GF-D8 (cell line): ENCODE measurements at places on chromosomes 1 and 21.

DNA sequence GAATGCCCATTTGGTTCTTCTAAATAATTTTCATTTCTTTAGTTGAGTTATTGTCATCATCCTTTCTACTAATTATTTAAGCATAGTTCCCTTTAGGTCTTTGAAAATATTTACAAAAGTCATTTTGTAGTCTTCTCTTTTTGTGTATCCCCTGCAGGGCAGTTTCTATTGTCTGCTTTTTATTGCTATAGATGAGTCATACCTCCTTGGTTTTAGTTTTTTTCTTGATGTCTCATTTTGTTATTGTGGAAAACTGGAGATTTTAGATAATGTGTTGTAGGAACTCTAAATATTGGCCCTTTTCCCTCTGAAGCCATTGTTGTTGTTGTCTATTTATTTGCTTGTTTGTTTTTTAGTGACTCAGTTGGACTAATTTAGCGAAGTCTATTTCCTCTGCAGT lies 387.9 kb downstream of the NUF2 start:
- no peak for DNase-seq

- no peak for DNase-seq
Observed at GRCh38 chr1:39733161-39733560, 5.5 kb upstream of the PPIE start.

DNA sequence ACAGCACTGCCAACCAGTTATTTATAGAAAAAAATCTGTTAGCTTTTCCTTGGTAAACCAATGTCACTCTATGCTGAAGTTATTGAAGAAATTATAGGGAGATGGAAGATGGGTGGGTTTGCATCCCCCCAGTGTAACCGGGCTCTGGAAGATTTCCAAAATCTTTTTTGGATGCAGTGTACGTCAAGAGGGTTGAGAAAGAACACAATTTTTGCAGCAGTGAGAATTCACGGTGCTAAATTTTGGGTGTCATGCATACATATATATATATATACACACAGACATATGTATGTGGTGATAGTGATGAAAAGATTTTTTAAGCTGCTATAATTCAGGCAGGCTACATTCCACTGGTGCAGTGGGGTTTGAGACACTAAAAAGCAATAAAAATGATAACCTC lies 91.4 kb upstream of the MAGI3 start:
- no peak for DNase-seq

DNA sequence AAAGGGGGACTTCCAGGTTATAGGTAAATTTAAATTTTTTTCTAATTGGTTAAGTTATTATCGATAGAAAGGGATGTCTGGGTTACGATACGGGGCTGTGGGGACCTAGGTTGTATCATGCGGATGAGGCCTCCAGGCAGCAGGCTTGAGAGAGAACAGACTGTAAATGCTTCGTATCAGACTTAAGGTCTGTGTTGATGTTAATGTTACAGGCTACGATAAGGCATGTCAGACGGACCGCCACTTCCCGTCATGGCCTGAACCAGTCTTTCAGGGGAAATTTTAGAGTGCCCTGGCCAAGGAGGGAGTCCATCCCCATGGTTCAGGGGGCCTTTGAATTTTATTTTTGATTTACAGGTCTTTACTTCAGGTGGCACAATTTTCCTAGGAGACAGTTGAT lies 16.7 kb downstream of the ABCG1 start:
- DNase-seq, result no peak

DNA sequence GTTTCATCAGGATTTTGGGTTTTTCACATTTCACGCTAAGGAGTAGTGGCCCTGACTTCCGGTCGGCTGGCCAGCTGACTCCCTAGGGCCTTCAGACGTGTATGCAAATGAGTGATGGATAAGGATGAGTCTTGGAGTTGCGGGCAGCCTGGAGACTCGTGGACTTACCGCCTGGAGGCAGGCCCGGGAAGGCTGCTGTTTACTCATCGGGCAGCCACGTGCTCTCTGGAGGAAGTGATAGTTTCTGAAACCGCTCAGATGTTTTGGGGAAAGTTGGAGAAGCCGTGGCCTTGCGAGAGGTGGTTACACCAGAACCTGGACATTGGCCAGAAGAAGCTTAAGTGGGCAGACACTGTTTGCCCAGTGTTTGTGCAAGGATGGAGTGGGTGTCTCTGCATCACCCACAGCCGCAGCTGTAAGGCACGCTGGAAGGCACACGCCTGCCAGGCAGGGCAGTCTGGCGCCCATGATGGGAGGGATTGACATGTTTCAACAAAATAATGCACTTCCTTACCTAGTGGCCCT lies 23.1 kb upstream of the TNFRSF1B start:
- DNase-seq, result peak; percentile 94

- DNase-seq, result no peak
Observed at GRCh38 chr1:64631346-64632034, 113.4 kb upstream of the RAVER2 start.

GRCh38 chr1:88239205-88239604 lies 444.9 kb upstream of the PKN2 start:
- no peak for DNase-seq

- DNase-seq, result no peak
Observed at GRCh38 chr1:3817821-3818597, 21.7 kb upstream of the LRRC47 start.

DNA sequence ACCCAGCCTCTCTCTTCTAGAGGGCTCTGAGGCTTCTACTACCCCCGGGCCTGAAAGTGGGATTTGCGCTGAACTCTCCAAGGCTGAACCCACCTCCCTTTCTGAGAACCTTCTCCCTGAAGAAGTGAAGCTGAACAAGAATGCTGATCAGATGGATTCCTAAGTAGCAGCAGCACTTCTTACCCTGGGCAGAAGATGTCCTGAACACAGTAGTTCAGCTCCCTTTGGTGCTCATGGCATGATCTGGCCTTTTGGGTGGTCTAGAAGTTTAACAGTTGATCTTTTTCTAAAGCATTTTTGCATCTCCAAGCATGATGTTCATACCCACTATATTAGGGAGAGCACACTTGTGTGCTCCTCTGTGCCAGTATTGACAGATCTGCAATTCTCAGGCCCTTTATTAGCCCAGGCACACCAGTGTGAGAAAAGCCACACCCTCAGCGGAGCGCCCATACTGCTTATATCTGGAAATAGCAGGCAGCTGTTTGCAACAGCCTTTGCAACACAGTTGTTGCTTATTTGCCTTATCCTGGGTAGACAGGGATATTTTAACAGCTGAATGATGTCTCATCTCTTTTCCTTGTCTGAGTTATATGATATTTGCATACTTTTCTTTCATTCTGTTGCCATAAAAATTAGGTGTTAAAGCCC lies 34.2 kb downstream of the CNN3 start:
- DNase-seq, result no peak

DNA sequence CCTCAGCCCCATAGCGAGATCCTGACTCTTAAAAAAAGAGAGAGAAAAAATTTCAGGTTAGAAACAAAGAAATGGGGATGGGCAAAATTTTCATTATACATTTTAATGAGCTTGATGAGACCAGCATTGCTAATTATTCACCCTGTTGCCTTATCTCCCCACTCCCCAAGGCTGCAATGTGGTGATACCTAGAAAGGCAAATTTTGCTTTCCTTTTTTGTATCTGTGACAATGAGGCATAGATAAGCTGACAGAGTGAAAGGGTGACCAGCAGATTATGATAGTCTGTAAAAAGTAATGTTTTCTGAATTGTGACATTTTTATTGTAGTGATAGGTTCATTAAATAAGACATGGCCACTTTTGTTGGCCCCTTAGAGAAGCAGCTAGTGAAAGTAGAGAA lies 12.9 kb downstream of the SRRM1 start:
- DNase-seq, result no peak

- no peak for DNase-seq
Observed at GRCh38 chr1:156760092-156760795, 7.1 kb upstream of the PRCC start.

- no peak for DNase-seq
Observed at GRCh38 chr1:171421413-171422020, 63.8 kb upstream of the PRRC2C start.

GRCh38 chr1:155104605-155105534 lies 22.8 kb upstream of the EFNA1 start:
- DNase-seq, result no peak

DNA sequence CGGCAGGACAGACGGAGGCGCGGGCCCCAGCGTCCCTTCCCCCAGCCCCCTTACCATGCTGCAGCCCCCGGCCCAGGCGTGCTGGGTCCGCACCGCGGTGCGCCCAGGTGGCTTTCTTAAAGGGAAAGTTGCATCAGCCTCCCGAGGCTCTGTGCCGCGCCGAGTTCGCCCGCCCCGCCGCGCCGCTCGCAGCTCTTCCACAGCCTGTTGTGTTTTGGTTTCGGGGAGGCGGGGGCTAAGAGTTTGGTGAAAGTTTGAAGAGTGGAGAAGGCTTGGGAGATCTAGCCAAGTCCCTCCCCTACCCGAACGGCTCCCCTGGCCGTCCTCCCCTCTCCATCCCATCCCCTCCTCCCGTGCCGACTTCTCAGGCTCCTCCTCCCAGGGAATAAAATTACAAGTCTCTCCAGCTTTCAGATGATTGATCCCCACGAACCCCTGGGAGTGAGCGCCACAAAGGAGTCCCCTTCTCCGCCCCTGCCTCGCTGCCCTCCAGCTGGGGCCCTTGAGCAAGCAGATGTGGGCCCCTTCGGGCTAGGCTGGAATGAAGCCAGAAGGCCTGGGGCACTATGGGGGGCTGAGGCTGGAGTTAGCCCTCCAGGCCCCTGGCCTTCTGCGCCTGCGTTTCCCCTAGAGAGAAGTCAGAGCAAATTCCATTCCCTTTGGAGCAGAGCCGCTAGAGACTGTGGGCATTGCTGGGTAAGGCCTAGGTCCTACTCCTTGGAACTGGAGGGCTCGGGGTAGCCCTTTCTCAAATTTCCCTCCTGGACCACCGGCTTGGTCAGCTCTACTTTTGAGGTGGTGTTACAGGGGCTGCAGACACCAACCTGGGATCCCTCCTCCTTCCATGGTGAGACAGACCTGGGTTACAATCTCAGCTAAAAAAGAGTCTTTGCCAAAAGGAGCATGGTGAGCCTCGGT lies at the start of gene SLC6A9:
TSS of gene SLC6A9 (minus strand) at position 211 of the 918 bp plus-strand sequence. CDS start 7,185 bp downstream, outside the sequence.
- DNase-seq, result no peak

GRCh38 chr21:33401630-33401992 lies 1.6 kb upstream of the IFNGR2 start:
- peak; percentile 78 for DNase-seq

DNA sequence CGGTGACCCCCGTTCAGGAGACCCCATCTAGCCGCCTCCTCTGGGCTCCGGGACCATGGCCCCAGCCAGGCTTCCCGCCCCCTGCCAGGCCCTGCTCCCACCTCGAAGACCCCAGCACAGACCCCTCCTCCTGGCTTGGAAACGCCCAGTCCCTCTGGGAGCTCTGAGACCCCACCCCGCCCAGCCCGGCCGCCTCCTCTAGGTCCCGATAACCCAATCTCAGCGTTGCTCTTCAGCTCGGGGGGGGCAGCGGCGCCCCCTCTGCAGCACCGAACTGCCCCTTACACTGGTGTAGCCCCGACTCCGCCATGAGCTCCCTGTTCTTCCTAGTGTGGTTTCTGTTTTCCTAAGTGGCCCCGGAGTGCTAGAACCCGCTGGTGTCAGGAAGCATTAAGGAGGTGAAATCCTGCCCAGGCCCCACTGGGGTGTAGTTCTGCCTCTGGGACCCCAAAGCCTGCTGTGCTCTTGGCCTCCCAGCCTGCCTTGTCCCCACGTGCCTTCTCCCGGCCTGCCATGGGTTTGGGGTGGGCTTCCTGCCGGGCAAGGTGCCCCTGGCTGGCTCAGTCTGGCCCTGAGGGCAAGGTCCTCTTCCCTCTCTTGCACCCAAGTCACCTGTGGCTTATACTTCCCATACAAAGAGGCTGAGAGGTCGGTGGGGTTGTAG lies 10.7 kb upstream of the MMEL1 start:
- DNase-seq, result no peak

- DNase-seq, result no peak
Observed at GRCh38 chr1:155183775-155184221, 10.1 kb downstream of the TRIM46 start.

GRCh38 chr1:60055336-60055735 lies 18.2 kb downstream of the C1orf87 start:
- no peak for DNase-seq

DNA sequence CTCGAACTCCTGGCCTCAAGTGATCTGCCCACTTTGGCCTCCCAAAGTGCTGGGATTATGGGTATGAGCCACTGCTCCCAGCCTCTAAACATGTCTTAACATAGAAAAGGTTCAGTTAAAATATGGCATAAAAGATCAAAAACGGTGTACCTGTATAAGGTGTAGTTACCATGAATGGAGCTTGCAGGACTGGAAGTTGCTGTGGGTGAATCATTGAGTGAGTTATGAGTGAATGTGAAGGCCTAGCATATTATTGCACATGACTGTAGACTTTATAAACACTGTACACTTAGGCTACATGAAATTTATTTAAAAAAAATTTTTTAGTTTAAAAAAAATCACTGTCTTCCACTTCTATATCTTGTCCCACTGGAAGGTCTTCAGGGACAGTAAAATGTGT lies 15.7 kb downstream of the ABCD3 start:
- DNase-seq, result no peak

- DNase-seq, result no peak
Observed at GRCh38 chr1:149978547-149979023, 31.9 kb downstream of the OTUD7B start.

DNA sequence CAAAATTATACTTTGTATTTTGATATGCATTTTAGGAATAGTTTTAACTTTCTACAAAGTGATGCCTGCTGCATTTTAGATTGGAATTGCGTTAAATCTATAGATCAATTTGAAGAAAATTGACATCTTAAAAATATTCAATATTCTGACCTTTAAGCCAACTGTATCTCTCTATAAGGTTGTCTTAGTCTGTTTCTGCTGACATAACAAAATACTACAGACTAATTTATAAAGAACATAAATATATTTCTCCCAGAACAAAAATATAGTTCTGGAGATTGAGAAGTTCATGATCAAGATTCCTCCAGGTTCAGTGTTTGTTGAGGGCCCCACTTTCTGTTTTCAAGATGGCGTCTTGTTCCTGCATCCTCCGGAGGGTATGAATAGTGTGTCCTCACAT lies 73.6 kb upstream of the NEGR1 start:
- DNase-seq, result no peak

GRCh38 chr1:16131636-16132324 lies 24.1 kb downstream of the EPHA2 start:
- DNase-seq, result no peak

- no peak for DNase-seq
Observed at GRCh38 chr1:163205513-163205912, 2.8 kb upstream of the RGS5 start.

- peak; percentile 47 for DNase-seq
Observed at GRCh38 chr1:109624201-109625010, 4.8 kb downstream of the AMPD2 start.

DNA sequence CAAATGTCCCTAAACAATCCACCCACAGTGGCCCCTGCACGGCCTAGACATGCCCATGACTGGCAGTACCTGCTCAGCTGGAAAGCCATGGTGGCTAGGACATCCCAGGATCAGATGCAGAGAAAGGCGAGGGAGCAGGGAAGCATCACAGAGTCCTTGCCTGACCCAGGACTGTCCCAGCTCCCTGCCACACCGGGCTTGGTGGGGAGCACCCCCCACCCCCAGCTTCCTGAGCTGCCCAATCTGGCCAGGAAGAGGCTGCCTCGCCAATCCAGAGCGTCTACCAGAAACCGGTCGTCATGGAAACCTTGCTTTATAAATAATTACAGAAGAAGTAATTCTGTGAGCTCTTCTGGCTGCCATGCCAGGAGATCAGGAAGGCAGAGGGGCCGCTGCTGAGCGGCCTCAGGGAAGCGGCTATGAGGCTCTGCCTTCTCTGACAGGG lies 34.8 kb downstream of the ACOT7 start:
- DNase-seq, result peak; percentile 51

- no peak for DNase-seq
Observed at GRCh38 chr21:36379251-36379650, 5.9 kb upstream of the CHAF1B start.
